ENCODE measurements at places on chromosomes 7 and 10.
A peak's percentile ranks its signal among the peaks of the same experiment; 100 is the strongest.

DNA sequence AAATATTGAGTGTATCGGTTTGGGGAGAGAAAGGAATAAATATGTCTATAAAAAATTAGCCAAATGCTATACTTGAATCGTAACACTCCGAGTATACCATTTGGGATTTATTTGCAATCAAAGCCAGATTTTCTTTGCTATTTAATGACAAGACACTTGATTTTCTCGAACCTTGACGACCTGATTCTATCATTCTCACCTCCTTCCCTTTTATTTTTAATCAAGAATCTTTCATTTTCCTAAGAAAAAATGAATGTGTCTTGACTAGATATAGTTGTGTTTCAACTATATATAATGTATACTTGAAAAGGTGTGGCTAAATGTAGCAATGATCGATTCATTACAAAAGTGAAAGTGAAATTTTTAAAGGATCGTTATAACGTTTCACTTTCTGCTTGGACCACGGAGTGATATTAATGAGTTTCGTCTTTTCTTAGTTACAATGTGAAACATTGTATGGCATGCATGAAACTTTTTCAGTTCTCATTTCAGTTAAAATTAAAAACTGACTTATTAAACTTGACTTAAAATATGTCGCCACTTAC, 562 bp downstream of the NUB1 start:
- no peak for DNase-seq

DNA sequence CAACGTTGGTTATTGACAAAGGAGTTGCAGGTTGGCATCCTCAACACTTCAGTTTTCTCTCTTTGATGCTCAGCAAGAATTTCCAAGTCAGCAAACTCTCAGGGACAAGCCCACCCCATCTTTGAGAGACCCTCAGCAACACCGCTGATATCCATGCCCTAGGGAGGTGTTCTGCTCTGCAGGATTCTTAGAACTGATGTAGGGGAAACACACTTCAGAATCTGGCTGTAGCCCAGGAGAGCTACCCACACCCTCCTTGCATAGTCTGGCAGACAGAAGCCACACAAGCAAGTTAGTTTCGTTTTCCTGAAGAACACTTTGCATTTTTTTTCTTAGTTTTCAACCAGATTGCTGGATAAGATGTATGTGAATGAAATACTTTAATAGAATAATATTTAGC, 822 bp downstream of the SAMD9L start:
- no peak for DNase-seq

DNA sequence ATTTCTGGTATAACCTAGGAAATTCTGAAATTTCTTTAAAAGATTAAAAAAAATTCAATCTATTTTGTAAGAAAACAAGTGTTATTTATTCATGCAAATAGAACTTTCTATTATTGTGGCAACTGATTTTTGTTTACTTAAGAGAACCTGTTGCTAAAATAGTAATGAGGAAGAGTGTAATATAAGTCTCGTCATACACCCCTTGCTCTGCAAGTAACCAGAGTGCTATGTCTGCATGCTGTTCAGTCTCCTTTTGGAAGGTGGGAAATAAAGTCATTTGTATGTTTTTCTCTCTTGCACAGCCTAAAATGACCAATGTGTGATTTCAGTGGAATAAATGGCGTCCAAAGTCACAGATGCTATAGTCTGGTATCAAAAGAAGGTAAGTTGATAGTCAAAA, 41.3 kb downstream of the PHTF2 start:
- DNase-seq: no peak

DNA sequence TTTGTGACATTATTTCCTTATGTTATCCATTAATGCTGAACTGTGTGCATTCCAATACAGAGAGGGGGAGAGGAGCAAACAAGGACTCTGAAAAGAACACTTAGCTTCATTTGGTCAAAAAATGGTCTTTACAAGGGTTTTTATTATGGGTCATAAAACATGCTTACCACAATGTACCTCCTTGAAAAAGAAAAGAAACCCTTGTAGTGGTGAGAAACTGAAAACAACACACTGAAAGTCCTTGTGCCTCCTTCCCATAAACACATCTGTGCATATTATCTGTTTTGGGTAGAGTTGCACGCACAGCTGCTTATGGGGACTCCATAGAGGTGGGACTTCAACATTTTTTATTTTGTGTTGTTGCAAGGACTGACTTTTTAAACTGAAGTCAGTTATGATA, 98.7 kb downstream of the CDK6 start:
- DNase-seq: no peak

GRCh38 chr7:69858471-69858870, 260.2 kb downstream of the AUTS2 start:
- no peak for DNase-seq

DNA sequence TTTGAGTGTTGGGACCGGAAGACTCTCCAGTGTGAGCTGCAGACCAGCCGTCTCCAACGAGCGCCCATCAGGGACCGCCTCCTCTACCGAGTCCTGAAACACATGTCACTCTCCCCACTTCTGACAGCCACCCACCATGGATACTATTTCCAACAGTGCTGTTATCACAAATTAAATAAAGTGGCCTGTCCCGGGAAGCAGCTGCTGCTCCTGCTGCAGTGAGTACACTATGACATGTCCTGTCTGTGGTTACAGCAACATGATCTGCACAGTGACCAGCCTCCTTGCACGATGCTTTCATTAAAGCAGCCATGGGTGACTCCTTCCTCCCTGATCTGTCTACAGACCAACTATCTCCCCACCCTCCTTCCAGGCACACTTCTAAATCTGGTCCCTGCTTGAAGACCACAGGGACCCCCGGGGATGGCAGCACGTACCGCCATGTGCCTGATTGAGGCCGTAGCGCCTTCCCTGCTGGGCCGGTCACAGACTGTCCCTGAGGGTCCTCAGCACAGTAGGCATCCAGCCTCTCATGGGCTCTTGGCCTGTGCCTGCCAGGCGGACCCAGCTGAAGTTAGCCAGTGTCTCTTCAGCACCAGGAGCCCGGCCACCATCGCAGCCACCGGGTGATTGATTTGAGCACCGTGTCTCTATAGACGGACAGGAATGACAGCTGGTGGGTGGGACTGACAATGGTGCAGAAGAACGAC, 58.8 kb downstream of the TCERG1L start:
- no peak for DNase-seq

- DNase-seq: no peak
Observed at GRCh38 chr7:6228361-6229229, 43.8 kb downstream of the CYTH3 start.

DNA sequence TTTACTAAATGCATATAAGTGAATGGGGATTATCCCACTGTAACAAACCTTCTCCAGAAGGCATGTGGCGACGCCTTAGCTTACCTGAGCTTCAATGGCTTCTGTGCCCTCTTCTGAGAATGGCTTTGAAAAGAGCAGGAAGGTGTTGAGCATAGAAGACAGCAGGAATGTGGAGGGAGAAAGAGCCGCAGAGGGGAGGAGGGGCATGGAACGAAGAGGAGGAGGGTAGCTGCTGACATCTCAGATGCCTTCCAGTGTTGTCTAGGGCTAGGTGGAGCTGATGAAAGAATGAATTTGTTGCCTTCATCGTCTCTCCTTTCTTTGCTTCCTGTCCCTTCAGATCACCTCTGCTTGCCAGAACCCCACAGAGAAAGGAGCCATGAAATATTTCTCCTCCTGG, 86.2 kb downstream of the ITIH5 start:
- DNase-seq: no peak

DNA sequence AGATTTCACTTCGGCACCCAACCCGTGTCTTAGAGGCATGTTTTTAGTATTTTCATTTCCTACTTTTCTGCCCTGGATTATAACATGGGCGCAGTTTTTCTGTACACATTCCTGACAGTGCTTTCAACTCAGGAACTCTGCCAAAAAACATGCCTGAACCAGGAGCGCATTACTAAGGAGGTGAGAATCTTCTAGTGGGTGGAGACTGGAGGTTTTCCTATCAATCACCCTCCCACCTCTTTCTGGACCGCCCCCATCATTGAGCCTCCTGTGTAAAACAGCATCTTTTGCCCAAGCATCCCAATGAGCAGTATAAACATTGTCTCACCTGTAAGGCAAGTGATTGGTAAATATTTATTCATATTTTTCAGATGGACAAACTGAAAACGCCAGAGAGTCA, 53.2 kb downstream of the STK17A start:
- DNase-seq: peak; percentile 2

Data from NCI-H1105 (cell line).